ENCODE measurements at places on chromosomes 1 and 21. TPM values are rescaled to one million over a fixed set of nuclear protein-coding genes. Genes with fewer than 3 reads are reported as not detected.

The RNU1-1 gene
- total RNA-seq = 2,156 TPM

The BSND gene
- not detected for total RNA-seq

The RAB42 gene
- not detected for total RNA-seq

The KCND3 gene
- total RNA-seq = not detected

The ERVH48-1 gene
- 0.59 TPM for total RNA-seq

The LCE3E gene
- total RNA-seq = not detected

The TAS1R1 gene
- not detected for total RNA-seq

The SAMD13 gene
- not detected for total RNA-seq

The TMEM240 gene
- 0.39 TPM for total RNA-seq

The RAB3GAP2 gene
- 49.1 TPM for total RNA-seq

The ADAMTS4 gene
- total RNA-seq = 2.4 TPM

The RPTN gene
- total RNA-seq = not detected

The LDLRAP1 gene
- 23.3 TPM for total RNA-seq
